ENCODE measurements at places on chromosomes 12 and 14. TPM values are rescaled to one million over a fixed set of nuclear protein-coding genes. Genes with fewer than 3 reads are reported as not detected.

- DNase-seq = no peak
Measured at GRCh38 chr14:95326987-95327386, 7.3 kb upstream of the CLMN start.

DNA sequence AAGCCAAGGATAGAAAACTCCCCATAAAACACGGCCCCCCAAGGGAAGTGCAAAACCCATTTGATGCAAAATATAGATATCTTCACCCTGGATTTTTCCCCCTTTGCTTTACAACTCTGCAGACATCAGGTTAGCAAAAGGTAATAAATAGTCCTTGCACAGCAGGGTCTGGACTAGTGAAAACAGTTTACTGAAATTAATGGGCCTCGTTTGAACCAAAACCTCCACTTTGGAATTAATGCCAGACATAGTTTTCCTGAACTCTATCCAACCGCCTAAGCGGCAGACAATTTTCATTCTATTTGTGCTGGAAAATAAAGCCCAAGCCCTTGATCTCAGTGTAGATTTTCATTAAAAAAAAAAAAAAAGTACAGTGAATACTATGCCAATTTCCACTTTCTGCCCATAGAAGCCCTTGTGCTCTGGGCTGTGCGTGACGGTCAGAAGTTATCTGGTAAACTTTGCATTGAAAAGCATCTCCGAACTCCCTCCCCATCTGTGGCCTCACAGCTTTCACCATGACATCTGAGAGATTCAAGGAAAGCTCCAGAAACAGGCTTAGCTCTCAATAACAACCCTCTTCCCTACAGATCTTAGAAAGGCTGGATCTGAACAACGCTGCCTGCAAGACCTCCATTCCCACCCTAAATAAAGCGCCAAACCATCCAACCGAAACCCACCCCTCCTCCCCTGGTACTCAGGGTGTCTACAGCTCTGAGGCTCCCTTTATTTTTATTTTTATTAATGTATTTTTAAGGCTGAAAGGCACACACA lies 11.0 kb upstream of the IRF2BPL start:
- no peak for DNase-seq

DNA sequence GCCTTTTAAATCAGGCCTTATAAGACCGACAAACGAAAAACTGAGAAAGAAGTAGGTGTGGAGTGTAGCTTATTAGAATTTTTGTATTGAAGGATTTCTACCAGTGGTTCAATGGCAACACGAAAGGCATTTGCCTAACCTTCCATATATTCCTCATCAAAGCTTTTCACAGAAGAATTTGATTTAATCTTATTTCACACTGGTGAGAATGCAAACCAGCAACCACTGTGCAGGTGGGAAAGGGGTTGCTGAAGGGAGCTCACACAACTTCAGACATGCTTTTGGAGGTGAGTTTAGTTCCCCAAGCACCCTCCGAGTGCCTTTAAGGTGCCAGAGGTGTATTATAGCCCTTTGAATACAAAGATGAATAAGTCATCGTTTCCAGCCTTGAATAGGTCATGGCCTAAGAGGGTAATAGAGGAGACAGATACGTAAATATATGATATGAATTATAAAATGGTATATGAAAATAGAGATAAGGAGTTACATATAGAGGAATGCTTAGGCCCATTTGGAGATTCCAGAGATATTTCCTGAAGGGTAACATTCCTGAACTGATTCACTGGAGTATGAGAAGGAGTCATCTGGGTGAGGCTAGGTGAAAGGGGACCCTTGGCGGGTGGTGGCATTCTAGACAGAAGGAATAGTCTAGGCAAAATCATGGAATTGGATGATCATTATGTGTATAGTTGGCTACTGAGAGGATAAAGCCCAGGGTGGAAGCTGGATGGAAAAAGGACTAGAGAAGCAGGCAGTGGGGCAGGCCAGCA lies 6.4 kb downstream of the ERP27 start:
- DNase-seq = no peak

AGAP2 gene
- 26.9 TPM for total RNA-seq

- DNase-seq = no peak
Measured at GRCh38 chr12:98060411-98060810, 455.0 kb upstream of the TMPO start.

DNA sequence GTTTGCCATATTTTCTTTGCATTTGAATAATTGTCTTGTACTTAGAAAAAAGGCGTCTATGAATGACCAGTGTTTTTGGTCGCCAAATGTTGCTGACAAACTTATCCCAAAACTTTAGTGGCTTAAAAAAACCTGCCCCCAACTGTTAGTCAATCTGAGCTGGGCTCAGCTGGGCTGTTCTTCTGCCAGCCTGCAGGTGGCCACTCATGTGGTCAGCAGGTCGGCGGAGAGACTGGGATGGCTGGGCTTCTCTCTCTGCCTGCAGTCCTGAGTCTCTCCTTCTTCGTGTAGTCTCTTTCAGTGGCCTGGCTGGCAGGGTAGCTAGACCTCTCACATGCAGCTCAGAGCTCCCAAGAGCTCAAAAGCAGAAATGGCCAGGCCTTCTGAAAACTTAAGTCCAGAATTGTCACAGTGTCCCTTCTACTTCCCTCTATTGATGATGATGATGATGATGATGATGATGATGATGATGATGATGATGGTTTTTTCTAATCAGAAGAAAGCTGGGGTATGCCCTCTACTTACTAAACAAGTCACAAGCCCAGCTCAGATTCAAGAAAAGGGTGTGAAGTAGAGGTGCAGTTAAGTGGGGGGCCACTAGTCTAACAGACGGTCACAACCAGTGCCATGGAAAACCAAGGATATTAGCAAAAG lies 87.9 kb downstream of the PTPN11 start:
- no peak for DNase-seq

RNASE8 gene
- not detected for total RNA-seq

TAS2R7 gene
- not detected for total RNA-seq

FZD10 gene
- total RNA-seq = not detected

DNA sequence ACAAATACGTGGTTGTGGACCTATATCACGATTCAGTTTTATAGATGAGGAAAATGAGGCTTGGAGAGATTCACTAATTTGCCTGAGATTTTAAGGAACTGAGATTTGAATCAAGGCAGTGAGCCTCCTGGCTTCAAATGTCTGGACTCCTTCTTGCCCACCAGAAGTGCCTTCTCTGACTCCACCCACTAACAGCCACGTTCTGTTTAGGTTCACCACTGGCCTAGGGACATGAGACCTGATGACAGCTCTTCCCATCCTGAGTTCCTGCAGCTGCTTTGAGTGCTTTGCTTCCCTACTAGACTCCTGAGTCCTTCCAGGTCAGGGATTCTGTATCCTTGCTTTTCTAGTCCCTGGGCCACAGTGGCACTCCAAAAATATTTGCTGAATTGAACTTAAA lies 57.1 kb downstream of the PLBD1 start:
- DNase-seq = no peak

RPGRIP1 gene
- total RNA-seq = not detected

KRT75 gene
- total RNA-seq = not detected

- DNase-seq = no peak
Measured at GRCh38 chr12:42609605-42610004, 20.1 kb upstream of the PRICKLE1 start.

RND1 gene
- total RNA-seq = 4.5 TPM

DNA sequence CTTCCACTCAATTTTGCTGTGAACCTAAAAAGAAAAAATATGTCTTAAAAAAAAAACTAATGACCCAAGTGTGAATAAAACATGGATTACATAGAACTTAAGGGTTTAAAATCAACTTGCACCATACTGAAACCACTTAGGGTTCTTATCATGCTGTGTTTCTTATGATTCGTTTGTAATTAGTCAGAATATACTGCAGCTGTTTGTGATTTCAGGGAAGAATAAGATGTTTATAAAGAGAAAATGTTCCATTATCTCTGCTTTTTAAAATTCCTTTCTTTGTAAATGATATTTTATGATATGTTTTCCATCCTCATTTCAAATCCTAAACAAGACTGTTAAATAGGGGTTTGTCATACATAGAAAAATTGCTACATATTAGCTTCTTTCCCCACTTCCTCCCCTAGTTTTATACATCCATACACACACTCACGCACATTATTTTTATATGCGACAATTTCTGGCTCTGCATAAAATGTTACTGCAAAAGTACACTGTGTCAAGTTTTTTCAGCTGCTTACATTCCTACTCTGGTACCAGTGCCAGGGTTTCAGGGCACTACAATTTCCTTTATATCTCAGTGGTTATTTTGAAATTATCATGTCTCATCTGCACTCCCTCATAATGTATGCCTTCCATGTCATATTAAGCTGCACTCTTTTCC lies 275.2 kb upstream of the GARIN6 start:
- DNase-seq = no peak

- no peak for DNase-seq
Measured at GRCh38 chr14:94638961-94639817, 27.0 kb downstream of the SERPINA3 start.

P2RX4 gene
- total RNA-seq = 35.1 TPM

DNA sequence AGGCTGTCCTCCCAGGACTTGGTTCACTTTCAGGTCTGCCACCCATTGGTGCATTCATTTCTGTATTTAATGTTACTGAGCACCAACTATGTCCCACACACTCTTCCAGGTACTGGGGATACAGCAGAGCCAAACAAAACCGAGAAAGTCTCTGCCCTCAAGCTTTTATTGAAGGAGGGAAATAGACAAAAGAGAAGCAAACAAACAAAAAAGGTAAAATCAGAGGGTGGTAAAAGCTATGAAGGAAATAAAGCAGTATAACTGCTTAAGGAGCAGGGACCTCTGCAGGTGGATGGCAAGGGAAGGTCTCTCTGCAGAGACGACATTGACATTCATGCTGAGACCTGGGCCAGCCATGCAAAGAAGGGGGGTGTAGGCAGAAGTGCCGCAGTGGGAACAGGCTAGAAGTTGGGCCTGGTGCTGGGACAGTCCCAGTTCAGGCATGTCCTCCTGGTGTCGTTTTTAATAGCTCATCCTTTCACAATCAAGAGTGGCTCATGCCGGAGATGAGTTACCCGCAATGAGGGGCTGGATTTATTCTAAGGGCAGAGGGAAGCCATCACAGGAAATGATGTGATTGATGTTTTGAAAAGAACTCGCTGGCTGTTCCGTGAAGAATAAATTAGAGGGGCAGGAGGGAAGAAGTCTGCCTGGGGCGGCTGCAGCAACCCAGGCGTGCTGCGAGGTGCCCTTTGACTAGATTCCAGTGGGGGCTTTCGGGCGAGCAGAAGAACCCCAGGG lies 72.8 kb downstream of the IRF2BPL start:
- DNase-seq = peak; percentile 70

DNA sequence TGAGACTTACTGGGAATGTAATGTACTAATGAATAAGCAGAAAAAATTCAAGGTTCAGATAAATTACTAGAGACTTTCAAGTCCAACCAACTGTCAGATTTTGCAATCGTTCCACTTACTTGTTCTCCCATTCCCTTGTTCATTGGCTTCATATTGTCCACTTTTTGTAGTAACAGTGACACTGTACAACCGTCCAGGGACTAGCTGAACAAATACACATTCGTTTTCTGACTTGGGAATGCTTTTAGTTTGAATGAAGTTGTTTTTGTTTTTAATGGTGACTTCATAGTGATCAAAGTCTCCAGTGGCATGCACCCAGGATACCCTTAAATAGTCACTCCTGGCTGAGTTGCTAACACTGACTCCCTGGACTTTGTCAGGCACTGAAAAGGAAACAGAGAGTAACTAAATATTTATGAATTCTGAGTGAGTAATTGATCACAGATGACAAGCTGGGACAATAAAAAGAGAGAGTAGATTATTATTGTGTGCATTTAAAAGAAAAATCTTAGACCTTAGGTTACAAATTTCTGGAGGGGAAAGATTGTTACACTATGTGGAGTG lies 65.4 kb downstream of the PTPRB start:
- DNase-seq = no peak

DNA sequence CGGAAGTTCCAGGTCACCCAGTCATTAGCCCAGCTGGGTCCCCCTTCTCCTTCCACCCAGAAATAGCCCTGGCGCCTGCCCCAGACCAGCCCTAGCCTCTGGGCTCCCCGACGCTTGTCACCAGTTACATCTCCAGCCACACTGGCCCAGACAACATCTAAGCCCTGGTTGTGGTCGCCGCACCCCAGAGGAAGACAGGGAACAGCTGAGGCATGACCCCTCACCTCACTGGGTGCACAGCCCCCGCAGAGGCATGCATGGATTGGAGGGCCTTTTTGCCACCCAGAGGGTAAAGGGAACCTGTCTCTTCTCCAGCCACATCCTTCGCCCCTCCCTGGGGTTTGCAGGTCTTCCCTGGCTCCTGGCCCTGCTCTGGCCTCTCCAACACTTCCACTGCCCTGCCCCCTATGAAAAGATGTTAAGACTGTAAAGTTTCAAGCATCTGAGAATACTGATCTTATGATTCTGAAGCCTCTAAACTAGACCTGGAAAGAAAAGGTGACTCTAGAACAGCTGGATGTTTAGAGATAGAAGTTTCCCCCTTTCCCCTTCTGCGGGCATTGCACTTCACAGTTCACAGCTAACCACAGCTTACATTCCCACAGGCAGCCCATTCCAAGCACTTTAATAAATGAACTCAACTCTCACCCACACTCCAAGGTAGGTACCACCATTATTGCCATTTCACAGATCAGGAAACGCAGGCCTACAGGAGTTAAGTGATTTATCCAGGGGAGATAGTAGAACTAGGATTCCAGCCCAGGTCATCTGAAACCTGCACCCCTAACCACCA lies 14.7 kb downstream of the TMEM119 start:
- no peak for DNase-seq

DNA sequence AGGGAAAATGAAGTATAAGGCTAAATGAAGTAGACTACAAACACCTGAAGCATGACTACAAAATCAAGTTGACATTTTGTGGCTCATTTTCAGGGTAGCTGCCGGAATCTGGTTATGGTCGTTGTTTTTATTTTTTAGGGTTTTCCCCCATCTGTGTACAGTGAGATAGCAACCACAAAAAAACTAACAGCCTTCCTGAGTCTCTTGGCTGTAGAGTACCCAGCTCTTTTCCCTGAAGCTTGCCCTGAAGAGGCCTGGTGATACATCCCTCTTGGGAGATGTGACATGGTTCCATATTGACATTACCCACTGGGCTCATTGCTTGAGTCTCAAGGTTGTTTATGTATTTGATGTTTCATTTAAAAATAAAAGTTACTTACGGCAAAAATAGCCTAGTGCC lies 424.0 kb downstream of the ZFP36L1 start:
- DNase-seq = no peak

DNA sequence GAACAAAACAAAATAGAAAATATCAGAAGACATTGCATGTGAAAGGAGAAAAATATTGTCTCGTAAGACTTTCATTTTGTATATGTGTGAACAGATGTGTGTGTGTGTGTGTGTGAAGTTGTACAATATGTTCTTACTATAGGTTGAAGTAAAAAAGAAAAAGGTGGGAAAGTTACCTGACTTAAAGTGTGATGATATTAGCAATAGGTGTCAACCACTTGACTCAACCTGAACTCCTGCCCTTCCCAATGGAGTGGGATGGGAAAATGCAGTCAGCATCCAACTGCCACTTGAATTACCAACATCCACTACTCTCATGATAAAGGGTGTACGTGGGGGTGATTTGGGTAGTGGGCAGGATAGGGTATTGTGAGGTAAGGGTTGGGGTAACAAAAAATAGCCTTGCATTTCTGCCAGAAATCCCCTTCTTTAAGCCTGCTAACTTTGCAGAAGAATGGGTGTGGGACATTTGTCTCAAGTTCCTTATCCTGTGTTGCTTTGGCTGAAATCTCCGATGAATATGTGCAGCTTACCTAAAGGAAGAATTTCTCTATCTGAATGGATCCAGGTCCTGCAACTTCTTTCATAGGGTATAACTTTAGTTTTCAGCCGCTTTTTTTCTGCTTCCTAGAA lies 181.6 kb downstream of the CHST11 start:
- DNase-seq = no peak

PRB4 gene
- total RNA-seq = not detected

NYNRIN gene
- total RNA-seq = 0.09 TPM

- DNase-seq = no peak
Measured at GRCh38 chr14:85413836-85414526, 116.0 kb upstream of the FLRT2 start.
